ENCODE measurements at places on chromosomes 2 and 18.

DNA sequence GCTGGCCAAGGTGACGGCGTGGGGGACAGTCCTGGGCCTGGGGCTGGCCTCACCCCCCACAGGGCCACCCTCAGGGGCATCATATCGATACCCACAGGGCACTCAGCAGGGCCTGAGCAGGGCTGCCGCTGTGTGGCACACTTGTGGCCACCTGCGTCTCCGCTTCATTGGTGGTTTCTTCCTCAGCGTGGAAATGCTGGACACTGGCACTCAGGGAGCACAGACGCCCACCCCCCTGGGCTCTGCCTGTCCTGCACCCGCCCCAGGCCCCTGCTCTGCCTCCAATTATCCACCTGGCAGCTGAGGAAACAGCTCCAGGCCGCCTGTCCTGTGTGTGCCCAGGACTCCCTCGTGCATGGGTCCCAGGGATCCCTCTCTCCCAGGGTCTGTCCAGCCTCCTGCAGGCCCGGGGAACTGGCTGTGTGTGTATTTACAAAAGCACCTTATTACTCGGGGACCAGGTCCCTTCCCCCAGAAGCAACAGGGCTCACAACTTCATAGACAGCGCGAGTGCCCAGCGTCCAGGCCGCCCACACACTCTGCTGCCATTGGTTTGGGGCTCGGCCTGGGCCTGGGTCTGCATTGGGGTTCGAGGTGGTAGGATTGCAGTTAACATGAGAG lies 13.1 kb downstream of the CROCC2 start:
- DNase-seq: peak; percentile 18

- no peak for DNase-seq
These were observed 6.7 kb downstream of the ANKAR start for GRCh38 chr2:189681203-189681602.

DNA sequence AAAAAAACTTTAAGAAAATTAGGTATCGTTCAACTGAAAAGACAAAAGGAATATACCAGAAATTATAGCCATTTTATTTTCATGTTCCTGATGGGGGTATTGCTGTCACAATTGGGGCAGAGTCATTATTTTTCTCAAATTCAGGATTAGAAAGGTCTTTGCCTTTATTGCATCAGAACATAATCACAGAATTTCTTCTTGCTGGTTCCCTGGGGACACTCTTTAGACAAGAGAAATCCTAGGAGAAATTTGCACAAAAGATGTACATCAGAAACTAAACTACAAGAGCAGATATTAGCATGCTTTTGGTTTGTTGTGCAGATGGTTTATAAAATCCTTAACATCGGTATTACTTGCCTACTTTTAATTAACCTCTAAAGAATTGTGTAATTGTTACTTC lies 103.2 kb downstream of the NCOA1 start:
- DNase-seq: no peak

GRCh38 chr18:26104035-26104434 lies 13.6 kb upstream of the SS18 start:
- no peak for DNase-seq

- DNase-seq: no peak
These were observed 135.2 kb downstream of the RHBDD1 start for GRCh38 chr2:226971084-226971483.

DNA sequence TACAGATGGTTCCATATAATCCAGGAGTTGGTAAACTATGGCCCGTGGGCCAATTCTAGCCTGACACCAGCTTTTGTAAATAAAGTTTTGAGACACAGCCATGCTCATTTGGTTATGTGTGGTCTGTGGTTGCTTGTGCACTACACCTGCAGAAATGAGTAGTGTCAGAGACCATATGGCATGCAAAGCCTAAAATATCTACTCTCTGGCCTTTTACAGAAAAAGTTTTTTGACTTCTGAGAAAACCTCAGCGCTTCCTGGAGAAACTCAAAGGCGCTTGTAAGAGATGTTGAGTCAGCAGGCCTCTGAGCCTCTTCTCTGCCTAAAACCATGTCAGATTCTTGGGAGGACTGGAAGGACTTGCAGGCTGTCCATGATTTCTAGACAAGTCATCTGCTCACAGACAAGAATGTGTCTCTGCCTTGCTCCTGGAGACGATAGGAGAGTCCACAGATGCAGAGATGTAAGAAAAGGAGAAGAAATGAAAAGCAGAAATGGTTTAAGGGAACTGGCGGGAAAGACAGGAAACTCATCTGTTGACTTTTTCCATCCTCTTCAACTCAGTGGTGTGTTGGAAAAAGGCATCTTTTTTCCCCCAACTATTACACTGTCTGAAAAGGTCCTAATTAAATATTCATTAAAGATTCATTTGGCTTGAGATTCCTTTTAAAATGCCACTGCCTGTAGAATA lies 5.2 kb downstream of the TTC39C start:
- no peak for DNase-seq

DNA sequence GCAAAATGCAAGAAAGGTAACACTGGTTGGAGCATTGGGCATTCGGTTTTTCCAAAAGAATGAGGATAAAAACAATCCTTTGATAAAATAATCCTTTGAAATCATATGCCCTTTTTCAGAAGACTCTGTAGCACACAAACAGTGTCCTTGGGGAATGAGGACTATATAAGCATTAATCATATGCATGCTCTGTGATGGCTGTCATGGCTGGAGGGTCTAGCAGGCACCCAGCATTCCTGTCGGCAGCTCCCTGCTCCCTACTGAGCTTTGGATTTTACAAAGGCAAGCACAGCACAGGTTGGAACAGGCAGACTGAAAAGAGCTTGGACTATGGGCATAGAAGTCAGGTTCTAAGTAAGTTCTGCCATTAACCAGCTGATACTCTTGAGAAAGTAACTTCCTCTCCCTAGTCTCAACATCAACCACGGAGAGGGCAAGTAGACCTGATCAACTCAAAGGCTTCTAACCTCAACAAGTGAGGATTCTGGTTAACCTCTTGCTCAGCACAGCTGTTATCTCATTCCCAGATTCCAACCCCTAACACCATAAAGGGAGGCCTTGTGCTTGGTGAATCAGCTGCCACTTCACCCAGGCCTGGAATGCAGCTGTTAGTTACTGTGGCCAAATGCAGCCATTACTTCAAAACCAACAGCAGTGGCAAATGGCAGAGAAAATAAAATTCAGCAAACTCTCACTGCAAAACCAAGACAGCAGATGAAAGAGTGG lies 29.5 kb downstream of the GALNT14 start:
- no peak for DNase-seq

- no peak for DNase-seq
These were observed 55.6 kb downstream of the BIN1 start for GRCh38 chr2:127051116-127052056.

GRCh38 chr2:171804456-171804855 lies 89.6 kb downstream of the SLC25A12 start:
- no peak for DNase-seq

DNA sequence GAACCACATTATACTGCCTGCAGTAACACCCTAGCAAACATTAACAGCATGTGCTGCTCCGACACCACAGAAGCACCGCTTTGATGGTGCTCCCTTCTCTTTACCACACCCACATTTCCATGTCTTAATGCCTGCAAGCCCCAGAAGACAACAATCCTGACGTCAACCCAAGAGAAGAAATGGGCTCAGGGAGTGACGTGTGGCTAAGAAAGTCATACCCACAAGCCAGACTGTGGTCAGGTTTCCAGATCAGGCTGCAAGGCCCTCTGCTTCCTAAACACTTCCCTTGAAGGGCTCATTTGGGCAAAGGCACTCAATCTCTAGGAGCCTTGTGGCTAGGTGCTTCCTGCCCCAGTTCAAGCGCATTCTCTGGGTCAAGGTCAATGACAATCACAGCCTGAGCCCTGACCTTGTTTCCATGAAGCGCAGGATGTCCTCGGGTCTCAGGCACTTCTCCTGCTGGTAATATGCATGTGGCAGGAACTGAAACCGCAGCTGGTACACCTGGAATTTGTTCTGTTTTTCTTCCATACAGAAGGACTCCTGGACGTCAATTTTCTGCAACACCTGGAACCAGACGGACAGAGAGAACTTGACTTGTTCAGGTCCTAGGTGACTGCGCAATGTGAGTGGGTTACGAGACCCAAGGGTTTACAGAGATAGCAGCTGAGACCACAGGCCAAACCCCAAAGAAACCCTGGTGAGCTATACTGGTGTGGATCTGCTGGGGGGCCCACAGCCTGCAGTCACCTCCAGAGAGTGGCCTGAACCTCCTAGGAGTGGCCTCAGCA lies 67.2 kb downstream of the POLR1A start:
- DNase-seq: peak; percentile 64

GRCh38 chr18:67776929-67777328 lies 260.4 kb upstream of the DSEL start:
- no peak for DNase-seq

GRCh38 chr2:110720547-110720946 lies 11.8 kb upstream of the ACOXL start:
- no peak for DNase-seq

DNA sequence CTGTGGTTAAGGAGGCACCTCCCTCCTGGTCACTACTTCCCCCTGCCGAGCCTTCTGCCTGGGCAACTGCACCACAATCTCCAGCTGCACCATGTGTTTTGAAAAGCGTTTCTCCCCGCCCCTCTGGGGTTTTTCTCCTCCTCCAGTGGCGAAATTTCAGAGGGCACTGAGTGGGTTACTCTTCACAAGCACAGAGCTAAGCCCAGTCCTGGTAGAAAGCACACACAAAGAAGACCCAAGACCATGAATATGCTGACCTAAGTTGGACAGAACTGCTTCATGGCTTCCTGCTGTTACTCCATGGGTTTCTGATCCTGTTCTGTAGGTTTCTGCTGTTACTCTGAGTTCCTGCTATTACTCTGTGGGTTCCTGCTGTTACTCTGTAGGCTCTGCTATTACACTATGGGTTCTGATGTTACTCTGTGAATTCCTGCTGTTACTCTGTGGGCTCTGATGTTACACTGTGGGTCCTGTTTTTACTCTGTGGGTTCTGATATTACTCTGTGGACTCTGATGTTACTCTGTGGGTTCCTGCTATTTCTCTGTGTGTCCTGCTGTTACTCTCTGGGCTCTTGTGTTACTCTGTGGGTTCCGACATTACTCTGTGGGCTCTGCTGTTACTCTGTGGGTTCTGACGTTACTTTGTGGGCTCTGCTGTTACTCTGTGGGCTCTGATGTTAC lies 216.6 kb downstream of the RTP5 start:
- DNase-seq: peak; percentile 76
